ENCODE measurements at places on chromosomes 11 and 22.

DNA sequence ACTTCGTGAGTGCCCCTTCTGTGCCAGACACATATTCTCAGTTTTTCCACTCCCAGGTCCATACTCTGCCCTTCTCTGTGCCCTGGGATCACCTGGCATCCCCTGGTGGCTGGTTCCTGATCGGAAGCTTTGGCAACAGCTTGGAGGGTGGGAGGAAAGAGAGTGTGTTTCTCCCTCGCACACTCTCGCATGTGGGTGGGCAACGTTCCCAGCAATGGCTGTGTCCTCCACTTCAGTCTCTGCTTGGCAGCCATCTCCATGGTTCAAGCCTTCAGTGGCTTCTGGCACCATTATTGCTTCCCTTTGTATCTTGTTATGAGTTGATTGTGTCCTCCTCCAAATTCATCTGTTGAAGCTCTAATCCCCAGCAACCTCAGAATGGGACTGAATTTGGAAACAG, 342.7 kb upstream of the SYN3 start:
- no peak for DNase-seq

- no peak for DNase-seq
Observed at GRCh38 chr11:95647355-95647754, 142.2 kb downstream of the FAM76B start.

DNA sequence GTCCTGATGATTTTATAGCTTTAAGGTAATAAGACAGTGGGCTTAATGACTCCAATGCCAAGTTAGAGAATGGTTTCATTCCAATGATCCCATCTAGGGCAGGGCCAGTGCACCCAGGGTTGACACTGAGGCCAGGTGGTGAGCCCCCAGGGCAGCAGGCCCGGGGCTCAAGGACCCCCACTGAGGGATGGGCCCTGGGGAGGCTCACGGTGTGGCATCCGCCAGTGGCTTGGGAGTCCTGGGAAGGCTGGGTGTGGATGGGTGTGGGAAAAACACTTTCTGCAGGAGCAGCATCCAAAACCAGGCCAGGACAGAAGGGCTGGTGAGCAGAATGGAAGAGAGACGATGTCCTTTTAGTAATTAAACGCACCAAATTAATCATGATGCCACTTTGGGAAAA, 626.3 kb downstream of the TBC1D22A start:
- peak; percentile 26 for DNase-seq

DNA sequence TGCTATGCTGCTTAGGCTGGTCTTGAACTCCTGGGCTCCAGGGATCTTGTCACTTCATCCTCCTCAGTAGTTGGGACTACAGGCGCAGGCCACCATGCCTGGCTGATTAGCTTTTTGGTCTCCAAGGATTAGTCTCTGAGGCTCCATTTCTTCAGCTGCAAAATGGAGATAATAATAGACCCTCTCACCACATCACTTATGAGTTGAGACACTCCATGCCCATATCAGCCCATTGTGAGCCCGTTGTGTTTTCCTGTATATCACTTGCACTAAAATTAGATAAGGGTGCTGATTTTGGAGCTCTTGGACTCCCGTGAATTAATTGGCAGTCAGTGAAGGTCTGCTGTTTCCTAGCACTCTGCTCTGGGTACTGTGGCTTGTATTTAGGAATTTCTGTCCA, 36.0 kb downstream of the DEPDC5 start:
- DNase-seq = no peak

GRCh38 chr11:37109286-37109585, 511.2 kb upstream of the RAG2 start:
- no peak for DNase-seq

DNA sequence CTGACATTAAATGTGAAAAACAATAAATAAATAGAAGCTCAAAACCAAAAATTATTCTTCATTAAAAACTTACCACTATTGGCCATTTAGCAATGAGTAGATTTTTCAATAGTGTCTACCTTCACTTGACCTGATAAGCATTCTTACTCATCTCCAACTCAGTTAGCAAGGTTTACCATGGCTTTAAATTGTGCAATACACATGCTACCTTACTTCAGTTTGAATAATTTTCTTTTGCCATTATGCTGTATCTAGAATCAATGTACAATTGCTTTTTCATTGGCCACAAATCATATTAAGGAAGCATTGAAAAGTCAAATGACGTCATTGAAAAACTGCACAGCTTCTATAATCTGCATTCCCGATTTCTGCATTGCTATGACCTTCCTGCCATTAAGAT, 64.9 kb downstream of the SVIP start:
- DNase-seq = no peak

- no peak for DNase-seq
Observed at GRCh38 chr11:11669233-11669846, 47.5 kb upstream of the GALNT18 start.

DNA sequence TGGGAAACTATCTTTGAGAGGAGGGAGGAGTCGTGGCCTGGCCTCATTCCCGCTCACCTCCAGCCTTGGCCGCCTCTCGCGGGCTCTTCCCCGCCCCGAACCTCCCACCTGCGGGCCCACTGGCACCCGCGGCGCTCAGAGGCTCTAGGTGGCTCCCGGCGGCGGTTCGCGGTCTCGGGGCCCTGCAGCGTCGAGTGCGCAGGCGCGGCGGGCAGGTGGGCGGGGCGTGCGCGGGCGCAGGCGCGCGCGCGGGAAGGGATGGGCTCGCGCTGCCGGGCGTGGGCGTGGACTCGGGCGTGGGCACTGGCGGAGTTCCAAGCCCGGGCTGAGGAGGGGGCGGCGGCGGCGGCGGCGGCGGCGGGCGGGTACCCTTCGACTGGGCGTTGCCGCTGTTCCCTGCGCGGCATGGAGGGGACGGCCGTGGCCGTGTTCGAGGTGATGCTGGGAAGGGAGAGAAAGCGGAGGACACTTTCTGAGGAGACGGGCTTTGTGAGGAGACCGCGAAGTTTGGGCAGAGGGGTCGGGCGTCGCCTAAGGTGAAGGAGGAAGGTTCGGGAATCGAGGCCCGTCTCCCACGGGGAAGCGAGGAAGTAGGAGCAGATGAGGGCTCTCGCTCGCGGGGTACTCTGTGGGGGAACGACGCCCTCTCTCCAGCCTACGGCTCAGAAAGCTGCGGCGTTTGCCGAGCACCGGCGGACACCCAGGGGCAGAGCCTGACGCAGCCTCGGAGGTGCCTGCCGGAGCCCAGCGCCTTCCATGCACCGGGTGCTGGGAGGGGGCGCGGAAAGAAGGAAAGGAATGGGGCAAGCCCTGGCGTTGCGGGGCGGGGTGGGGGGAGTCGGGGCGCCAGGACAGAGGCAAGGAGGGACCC, 15.7 kb upstream of the SPTBN2 start:
- DNase-seq = peak; percentile 92

GRCh38 chr11:125167954-125168835, 3.6 kb downstream of the PKNOX2 start:
- DNase-seq = peak; percentile 62

DNA sequence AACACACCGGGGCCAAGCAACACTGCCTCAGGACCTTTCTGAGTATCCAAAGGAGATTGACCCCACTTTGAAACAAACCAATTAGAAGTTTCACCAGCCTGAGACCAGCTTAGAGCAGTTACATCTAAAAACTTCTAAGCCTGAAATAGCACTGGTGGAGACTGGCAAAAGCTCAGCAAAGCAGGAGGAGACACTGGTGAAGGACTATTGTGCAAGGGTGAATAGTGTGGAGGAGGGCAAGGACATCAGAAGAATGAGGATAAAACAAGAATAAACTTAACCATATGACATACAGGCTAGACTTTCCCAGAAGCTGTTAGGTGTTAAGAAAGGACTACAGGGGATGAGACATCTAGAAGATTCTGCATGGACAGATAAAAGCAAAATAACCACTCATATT, 152.4 kb downstream of the FCHSD2 start:
- no peak for DNase-seq

DNA sequence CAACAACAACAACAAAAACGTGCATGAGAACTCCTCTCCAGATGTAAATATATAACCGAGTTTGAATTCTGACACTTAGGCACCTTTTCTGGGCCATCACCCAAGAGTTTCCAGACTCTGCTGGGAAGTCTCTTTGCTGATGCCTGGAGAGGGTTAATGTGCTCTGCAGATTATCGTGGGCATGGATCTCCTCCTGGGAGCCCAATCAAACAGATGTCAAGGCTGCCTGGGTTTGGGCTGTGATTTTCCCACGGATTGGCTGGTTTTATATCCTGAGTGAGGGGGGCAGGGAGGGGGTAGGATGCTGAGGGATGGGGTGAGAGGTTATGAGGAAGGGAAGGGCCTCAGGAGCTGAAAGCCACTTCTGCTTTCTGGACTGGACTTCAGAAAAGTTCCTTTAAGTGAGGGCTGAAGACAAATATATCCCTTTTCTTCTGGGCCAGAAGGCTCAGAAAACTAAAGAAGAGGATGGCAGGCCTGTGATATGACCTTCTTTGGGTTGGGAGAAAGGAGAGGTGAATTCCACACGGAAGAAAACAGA, 4.2 kb downstream of the ELF5 start:
- no peak for DNase-seq

DNA sequence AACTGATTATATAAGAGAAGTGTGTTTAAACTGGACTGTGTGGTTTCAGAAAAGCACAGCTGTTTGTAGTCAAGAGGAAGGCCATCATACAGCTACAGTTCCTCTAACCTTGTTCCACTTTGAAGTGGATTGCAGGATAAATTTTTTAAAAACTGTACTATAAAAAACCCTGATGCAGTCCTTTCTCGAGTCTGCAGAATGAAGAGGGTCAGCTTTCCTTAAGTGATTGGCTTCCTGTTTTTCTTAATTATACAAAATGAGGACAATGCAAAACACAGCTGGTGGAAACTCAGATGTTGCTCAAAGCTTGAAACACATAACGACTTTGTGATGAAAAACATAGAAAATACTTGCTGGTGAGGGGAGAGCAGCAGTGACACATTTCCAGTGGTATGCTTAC, 1060.5 kb downstream of the DLG2 start:
- no peak for DNase-seq

- DNase-seq = no peak
Observed at GRCh38 chr22:49331223-49331815, 496.4 kb downstream of the BRD1 start.

- no peak for DNase-seq
Observed at GRCh38 chr11:65440831-65441499, 18.4 kb downstream of the NEAT1 start.

DNA sequence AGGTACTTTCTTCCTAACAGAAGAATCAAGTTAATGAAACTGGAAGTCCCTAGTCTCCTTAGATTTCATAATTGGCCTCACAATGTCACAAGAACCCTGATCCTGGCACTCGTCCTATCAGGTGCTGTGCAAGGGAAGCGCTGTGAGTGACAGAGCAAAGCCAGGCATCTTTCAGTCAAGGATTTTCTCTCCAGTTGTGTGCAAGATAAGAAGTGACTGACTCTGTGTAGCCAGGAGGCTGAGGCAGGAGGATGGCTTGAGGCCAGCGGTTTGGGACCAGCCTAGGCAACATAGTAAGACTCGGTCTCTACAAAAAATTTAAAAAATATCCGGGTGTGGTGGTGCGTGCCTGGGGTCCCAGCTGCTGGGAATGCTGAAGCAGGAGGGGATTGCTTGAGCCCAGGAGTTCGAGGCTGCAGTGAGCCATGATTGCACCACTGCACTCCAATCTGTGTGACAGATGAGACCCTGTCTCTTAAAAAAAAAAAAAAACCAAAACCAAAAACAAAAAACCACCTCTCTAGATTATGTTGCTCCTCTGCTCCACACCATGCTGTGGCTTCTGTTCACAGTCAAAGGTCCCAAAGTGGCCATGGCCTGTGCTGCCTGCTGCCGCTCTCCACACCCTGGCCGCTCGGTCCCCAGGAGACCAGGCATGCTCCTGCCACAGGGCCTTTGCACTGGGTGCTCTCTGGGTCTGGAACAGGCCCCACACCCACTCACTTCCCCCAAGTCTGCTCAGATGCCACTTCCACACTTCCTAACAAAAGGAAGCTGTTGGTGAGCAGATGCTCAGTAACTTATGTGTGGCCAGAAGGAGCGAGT, 54.2 kb upstream of the CLDN5 start:
- no peak for DNase-seq

- no peak for DNase-seq
Observed at GRCh38 chr11:7673724-7674434, 579 bp upstream of the CYB5R2 start.

DNA sequence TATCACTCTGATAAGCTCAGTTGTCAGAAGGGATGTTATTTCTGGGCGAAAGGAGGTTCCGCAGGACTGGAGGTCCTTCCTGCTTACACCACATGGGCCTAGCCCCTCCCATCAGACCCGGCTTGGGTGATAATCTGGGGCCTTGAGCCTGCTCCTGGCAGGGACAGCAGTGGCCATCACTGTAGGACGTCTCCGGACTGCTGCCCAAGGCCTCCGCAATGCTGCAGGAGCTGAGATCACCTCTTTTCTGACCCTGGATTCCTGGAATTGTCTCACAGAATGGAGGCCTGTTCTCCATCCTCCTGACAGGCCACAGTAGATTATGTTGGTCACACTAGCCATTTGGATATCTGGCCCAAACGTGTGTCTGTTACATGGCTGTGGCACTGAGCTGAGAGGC, 9.2 kb upstream of the BIK start:
- DNase-seq = peak; percentile 50

- DNase-seq = no peak
Observed at GRCh38 chr11:72807792-72808191, 6.4 kb upstream of the ATG16L2 start.

- DNase-seq = no peak
Observed at GRCh38 chr11:113519989-113520613, 44.9 kb upstream of the DRD2 start.

GRCh38 chr22:24370401-24370800, 57.0 kb upstream of the ADORA2A start:
- no peak for DNase-seq

GRCh38 chr22:41931701-41932269, 5.2 kb upstream of the TNFRSF13C start:
- DNase-seq = no peak

- no peak for DNase-seq
Observed at GRCh38 chr11:88849368-88849767, 216.4 kb downstream of the GRM5 start.

DNA sequence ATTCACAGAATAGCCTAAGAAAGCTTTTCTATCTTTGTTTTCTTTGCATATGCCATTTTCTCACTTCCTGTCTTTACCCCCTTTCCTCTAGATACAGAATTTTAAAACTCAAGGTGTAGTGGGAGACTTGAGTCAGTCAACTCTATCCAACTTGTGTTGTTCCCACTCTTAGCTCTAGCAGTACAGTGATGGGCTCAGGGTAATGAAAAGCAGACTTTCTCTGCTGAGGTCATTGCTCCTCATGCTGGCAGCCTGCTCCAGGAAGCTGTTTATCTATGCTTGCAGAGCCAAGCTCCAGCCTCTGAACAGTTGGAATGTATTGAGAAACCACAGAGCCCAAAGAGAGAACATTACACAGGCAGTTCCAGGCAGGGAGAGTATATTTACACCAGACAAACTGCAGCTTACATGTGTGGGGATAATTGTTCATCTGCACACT, 68.1 kb downstream of the CSTPP1 start:
- peak; percentile 68 for DNase-seq

GRCh38 chr11:64071849-64072248, 36.1 kb downstream of the FLRT1 start:
- DNase-seq = no peak

GRCh38 chr11:8689726-8690255, 7.2 kb downstream of the RPL27A start:
- DNase-seq = no peak
